ENCODE measurements at places on chromosomes 2 and 18.

DNA sequence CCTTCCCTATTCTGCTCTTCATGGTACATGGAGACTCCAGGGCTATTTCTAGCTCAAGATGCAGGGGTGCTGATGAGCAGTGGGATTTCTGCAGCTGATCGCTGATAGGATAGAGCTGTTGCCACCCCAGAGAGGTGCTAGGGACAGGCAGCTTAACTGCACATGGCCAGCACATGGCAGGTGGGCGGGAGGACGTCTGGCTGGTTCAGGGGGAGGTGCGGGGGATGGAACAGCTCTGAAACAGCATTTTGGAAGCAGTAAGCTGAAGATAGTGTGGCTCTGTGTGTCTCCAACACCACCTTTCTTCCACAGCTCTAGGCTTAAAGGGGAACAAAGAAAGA is 151.9 kb upstream of the PELI1 start:
- DNase-seq, result no peak

DNA sequence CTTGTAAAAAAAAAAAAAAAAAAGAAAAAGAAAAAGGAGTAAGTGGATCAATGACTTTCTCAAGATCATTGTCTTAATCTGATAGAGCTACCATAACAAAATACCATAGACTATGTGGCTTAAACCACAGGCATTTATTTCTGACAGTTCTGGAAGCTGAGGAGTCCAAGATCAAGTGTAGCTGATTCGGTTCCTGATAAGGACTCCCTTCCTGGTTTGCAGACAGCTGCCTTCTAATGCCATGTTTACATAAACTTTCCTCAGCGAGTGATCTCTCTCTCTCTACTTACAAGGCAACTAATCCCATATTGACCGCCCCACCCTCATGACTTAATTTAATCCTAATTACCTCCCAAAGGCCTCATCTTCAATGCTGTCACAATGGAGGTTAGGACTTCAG is 36.5 kb upstream of the SIX2 start:
- DNase-seq, result no peak

DNA sequence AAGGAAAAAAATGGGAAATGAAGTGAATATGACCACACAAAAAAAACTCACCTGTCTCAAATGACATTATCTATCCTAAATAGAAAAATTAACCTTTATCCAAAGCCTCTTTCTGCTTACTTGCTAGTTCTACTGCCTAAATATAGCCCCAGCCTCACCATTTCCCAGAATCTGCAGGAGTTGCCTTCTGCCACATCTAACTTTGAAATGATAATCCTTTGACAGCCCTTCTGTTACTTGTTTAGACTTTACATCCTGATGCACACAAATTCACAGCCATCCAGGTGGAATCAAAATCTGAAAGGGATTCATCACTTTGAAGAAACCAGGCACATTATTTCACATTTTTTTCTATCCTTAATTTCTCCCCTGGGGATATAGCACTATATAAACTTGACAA is 1356.2 kb upstream of the NXPH2 start:
- DNase-seq, result no peak

DNA sequence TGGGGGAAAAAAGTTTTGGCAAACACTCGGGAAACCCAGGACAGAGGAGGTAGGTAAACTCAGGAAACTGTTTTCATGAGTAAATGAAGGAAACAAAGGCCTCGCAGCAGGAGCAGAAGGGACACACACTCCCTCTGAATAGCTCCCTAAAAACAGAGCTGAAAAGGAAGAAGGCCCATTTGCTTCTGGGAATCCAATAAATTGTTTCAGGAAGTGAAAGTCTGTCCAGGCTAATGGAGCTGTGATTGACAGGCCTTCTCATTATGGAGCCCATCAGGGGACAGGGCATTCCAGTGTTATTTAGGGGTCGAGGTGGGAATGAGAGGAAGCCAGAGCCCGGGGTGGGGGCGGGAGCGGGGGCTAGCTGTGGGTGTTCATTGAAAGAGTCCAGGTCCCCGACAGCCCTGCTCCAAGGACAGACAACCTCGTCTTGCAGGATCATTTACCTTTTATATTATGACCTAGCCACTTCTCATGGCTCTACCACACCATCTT is 81.2 kb downstream of the GBX2 start:
- no peak for DNase-seq

DNA sequence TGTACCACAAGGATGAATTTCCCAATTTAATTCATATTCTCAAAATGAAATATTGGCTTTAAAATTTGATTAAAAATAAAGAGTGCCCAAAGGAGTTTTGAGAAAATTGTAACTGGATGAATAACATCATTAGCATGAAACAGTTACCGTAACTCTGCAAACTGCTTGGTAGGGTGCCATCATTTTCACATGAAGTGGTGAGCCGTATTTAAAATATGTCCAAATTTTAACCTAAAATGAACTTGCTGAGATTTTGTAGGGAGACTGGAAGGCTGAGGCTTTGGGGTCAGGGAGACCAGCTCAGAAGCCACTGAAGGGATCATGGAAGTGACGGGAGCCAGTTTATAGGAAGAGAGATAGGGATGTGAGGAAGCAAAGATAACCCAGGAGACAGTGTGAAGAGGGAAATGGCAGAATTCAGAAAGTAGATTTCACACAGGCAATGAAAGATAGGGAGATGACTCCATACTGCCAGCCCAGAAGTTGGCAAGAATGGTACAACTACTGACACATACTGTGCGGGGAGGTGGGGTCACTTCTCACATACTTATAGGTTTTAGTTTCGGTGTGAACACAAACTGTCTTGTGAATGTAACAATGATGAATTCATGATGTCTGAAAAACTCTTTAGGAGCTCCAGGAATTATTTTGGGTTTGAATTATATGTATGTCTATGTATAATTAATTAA is 53.8 kb downstream of the EFEMP1 start:
- no peak for DNase-seq

Measured in CD4-positive, alpha-beta T cell treated with Interleukin-10 for 1 hour (primary cell).